Panc1 (cell line): ENCODE measurements at places on chromosomes 13 and 19. TPM values are rescaled to one million over a fixed set of nuclear protein-coding genes. Genes with fewer than 3 reads are reported as not detected.

The KIRREL2 gene
- total RNA-seq: 5.0 TPM

GRCh38 chr13:44128552-44129001 lies 245.0 kb upstream of the SERP2 start:
- no peak for DNase-seq

The ZNF724 gene
- total RNA-seq: 11.0 TPM

The SIGLEC5 gene
- not detected for total RNA-seq

DNA sequence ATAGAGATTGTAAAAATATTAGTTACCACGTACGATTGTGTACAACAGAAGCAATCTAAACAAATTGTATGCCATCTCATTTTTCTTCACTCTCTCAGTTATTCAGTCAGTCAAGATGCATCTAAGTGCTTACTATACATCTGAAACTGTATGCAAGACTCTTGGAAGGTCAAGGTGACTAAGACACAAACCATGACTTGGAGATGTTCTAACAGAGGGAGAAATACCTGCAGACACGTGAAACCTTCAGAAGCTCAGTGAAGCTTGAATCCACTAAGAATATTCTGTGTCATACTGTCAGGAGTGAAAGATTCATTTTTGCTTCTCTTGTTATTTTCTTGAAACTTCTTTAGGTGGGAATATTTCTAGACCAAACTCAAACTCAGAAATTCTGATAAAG lies 365.4 kb downstream of the ITGBL1 start:
- no peak for DNase-seq

DNA sequence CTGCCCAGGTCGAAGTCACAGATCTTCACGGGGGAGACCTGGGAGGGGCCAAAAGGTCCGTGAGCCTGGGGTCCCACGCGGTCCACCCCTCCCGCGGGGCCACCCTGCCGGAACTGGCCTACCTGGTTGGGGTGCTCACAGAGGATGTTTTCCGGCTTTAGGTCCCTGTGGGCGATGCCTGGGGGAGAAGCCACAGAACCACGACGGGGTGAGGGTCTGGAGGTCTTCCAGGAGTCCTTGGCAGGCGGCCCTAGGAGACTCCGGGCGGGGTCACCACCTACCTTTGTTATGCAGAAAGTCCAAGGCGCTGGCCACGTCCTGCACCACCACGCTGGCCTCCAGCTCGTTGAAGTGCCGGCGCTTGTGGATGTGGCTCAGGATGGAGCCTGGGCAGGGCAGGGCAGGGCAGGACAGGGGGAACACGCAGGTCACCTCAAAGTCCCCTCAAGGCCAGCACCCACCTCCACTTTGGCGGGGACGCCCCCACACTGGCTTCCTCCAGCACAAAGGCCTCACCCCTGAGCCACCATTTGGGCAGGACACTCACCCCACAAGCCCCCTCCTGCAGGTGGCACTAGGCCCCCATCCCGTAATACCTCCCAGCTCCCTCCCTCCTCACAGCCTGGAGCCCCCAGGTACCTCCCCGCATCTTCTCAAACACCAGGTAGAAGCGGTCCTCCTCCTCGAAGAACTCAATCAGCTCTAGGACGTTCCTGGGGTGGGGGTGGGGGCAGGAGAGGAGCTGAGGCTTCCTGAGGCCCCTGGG lies 8.4 kb downstream of the MKNK2 start:
- no peak for DNase-seq

GRCh38 chr19:33304760-33305647 lies 2.7 kb upstream of the CEBPA start:
- no peak for DNase-seq

The RNF225 gene
- total RNA-seq: 1.6 TPM

The TPTE2 gene
- total RNA-seq: not detected

The DEDD2 gene
- 13.2 TPM for total RNA-seq

GRCh38 chr13:40597735-40598365 lies 68.6 kb downstream of the FOXO1 start:
- no peak for DNase-seq

The ZNF554 gene
- 1.5 TPM for total RNA-seq

The CYP4F8 gene
- total RNA-seq: not detected

The CGB1 gene
- total RNA-seq: not detected

The OR4F17 gene
- total RNA-seq: not detected

The ACP7 gene
- 10.3 TPM for total RNA-seq

The ABHD13 gene
- 4.7 TPM for total RNA-seq

The ZNF729 gene
- not detected for total RNA-seq

GRCh38 chr13:110274687-110275086 lies 32.3 kb downstream of the COL4A1 start:
- DNase-seq: no peak

DNA sequence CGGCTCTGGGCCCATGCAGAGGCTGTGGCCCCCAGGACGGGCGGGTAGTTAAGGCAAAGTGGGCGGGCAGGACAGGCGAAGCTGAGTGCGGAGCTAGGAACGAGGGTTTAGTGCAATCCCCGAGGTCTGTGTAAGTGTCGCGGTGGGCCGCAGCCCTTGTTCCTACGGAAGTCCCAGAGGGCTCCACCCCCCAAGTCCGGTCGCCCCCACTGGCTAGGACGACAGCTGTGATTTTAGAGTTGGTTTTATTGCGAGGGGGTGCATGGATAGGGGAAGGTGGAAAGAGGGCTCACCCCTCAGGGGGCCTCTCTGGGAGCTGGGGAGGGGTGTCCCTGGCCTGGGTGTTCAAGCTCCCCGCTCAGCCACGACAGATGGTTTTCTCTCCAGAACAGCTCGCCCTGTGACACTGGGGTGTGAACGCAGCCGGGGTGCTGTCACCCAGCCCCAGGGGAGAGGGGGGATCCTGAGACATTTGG lies 21.7 kb downstream of the ZBTB7A start:
- DNase-seq: no peak

The SBSN gene
- total RNA-seq: 0.39 TPM

The ZNF493 gene
- total RNA-seq: 8.5 TPM

GRCh38 chr19:4373013-4373367 lies 27.4 kb downstream of the SH3GL1 start:
- no peak for DNase-seq

DNA sequence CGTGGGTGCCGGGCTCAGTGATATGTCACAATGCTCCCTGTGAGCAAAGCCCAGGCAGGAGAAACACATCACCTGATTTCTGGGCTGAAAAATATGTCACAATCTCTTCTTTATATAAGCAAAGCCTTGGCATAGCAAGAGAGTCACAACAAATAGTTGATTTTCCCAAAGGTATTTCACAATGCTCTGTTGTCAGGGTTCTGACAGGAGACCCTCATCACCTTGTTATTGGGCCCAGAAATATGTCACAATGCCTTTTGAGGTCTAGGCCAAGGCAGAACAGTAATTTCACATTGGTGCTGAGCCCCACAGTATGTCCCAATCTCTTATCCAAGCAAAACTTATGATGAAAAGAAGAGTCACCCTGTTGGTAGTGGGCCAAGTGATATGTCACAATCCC lies 125.7 kb downstream of the ZNF675 start:
- no peak for DNase-seq

- no peak for DNase-seq
Measured at GRCh38 chr13:49302817-49303216, 55.1 kb downstream of the CDADC1 start.

DNA sequence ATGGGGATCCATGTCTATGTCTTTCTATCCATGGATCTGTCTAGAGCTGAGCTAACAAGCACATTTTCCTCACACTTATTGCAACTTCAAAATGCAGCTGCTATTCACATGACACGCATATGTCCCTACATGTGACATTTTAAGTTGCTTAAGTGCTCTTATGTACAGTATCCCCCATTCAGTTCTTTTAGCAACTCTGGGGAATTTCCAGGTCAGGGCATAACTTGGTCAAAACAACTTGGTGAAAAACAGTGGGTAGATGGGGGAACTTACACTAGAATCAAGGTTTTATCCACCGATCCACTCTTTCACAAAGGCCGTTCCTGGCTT lies 73.0 kb downstream of the COL4A1 start:
- DNase-seq: no peak

- DNase-seq: no peak
Measured at GRCh38 chr19:1487576-1488281, 2.4 kb downstream of the PCSK4 start.

The MPV17L2 gene
- total RNA-seq: 13.3 TPM

DNA sequence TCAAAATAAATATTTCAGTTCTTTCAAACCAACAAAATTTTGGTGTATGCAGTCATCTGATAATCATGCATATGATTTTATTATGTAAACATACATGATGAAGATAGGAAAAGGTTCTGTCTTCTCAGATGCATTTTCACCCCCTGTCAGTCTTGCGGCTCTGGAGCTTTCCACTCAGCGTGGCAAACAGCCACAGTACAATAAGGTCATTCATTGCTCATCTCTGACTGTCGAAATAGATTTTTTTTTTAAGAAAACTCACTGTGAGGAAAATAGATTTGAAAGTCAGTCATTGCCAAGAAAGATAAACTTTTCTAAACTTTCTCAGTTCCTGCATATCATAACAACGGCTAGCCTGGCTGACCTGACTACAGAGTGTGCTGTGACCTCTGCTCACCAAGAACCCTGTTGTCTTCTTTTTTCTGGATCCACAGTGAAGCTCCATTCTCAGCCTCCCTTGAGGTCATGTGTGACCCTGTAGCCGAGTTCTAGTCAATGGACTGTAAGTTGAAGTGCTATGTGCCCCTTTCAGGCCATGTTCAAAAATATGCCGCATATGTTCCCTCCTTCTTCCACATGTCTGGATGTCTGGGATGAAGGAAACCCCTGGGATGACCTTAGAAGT lies 519.6 kb downstream of the KLF5 start:
- DNase-seq: no peak

The CD37 gene
- total RNA-seq: 0.33 TPM

DNA sequence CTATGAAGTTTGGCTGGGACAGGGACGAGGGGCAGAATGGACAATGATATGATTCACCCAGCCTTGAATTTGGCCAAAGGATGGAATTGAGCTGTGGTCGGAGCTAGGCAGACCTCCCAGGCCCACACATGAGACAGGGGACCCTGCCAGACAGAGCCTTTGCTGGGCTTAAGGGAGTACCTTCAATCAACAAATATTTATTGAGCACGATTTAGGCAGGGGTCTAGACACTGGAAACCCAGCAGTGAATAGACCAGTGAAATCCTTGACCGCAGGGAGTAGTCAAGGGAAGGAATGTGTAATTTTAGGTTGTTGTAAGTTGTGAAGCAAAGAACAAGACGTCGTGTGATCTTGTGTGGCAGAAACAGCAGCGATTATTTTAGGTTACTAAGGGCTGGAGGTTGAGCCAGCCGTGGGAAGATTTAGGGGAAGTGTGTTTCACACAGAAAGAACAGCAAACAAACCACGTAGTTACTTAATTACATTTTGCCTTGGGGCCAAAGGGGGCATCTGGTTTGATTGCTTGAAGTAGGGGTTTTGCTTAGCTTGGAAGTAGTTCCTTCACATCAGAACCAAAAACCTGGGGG lies 16.9 kb upstream of the AP1M2 start:
- DNase-seq: no peak

DNA sequence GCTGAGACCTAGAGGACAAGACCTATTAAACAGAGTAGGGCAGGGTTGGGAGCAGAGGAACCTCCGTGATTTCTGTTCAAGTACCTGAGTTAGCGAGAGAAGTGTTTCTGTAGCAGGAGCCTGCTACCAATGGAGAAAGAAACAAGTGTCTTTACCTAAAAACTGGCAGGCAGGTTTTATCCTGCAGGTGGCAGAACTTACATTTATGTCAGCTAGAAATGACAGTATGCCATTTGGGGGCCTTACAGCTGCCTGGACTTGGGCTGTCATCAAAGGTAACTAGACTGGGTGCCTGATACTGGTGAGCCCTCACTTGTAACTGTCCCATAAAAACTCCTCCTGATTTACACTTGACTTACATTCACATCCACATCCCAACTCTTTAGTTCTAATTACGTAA lies 185.3 kb upstream of the MIR17HG start:
- DNase-seq: no peak

The FXYD3 gene
- total RNA-seq: not detected

GRCh38 chr19:14381689-14382474 lies 638 bp downstream of the ADGRE5 start:
- no peak for DNase-seq

- DNase-seq: no peak
Measured at GRCh38 chr13:102017248-102017647, 384.6 kb downstream of the FGF14 start.

DNA sequence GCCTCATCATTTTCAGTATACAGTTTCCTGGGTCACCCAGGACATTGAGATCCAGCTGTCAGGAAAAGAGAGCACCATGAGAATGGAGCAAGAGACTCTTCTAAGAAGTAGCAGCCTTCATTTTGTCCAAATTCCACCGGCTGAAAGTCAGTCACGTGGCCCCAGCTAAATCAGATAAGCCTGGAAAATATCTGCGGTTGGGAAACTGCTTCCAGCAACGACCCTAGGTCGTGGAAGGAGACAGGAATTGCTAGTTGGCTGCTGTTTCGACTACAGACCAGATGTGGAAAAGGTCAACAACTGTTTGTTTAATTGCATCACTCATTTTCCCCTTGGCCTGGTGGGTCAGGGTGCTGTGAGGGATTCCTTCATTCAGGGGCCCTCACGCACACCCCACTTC lies 107.0 kb downstream of the ZNF536 start:
- no peak for DNase-seq

The SLC25A41 gene
- 0.21 TPM for total RNA-seq

GRCh38 chr19:35757231-35757748 lies 461 bp upstream of the HSPB6 start:
- DNase-seq: no peak

The ELSPBP1 gene
- total RNA-seq: not detected

DNA sequence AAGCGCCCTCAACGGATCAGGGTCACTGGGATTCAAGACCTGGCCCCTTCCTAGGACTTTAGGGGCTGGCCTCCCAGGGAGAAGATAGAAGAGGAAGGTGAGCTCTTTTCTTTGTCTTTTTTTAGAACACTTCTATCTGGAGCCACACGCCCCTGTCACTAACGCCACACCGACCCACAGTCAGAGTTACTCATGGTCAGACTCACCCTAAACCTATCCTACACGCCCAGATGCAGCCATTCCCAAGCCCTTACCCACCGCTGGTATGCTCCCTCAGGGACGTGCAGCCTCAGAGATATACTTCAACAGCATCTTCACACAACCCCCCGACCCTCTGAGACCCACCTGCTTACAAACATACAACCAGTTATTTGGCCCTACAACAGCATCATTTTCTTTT lies 29.9 kb upstream of the MUC16 start:
- no peak for DNase-seq

The TNFSF13B gene
- total RNA-seq: 1.4 TPM

The FCGBP gene
- 6.4 TPM for total RNA-seq

- DNase-seq: no peak
Measured at GRCh38 chr19:16325641-16326400, 1.2 kb downstream of the KLF2 start.

The RAB3A gene
- total RNA-seq: 1.0 TPM

DNA sequence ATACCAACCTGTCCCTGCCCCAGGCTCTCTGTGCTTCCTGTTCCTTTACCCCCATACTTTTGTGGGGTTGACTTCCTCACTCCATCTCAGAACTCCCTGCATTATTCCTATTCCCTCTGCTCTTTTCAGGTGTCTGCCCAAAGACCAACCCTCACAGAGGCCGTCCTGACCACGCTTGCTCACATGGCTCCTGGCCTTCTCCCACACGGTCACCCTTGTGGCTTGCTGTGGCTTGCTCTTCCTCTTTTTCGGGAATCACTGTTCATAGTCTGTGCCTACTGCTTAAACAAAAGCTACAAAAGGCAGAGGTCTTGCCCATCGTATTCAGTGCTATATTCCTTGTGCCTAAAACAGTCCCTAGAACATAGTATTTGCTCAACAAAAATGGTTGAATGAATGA lies 25.2 kb upstream of the ARGLU1 start:
- no peak for DNase-seq
